SHP77 treated with DMSO at 0.1 percent for 48 hours (cell line): ENCODE measurements at places on chromosomes 4 and X.

GRCh38 chr4:9943761-9944160, 77.5 kb downstream of the SLC2A9 start:
- DNase-seq = no peak

DNA sequence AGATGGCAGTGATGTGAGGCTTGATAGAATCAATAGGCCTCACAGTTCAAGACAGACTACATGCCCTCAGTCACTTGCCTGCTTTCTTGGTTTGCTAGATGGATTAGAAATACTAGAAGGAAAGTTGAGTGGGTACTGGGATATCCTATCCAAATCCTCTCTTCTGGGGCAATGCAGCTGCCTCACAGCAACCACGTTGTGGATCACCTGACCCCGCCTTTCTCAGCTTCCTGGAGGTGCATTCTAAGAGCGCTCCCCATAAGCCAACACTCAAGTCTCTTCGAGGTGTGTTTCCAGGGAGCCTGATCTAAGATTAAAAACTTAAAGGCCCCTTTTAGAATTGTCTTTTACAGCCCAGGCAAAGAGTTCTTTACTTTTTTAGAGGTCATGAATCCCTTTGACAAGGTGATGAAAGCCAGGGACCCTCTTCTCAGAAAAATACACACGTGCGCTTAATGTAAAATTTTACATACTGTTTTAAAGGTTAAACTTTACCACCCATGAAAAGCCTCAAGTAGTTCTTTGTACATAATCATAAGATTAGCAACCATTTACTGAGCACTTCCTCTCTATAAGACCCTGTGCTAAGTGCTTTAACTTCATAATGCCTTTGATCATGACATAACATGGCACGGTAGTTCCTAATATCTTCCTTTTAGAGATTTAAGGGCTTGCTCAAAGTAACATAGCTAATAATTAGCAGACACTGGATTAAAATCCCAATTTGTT, 840 bp upstream of the RPL34 start:
- no peak for DNase-seq

DNA sequence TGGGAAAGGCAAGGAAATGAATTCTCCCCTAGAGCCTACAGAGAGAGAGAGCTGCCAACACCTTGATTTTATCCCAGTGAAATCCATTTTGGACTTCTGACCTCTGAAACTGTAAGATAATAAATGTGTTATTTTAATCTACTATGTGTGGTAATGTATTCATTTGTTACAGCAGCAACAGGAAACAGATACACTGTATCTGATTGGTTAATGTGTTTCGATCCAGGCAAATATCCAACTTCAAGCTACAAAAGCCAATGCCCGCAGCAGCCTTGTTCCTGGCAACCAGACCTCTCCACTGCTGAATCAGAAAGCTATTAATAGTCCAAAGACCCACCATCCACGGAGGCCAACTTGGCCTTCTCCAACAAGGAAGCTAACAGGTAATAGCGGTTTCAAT, 318.1 kb downstream of the PTTG2 start:
- no peak for DNase-seq

GRCh38 chr4:41318839-41319530, 62.3 kb downstream of the UCHL1 start:
- DNase-seq = no peak

DNA sequence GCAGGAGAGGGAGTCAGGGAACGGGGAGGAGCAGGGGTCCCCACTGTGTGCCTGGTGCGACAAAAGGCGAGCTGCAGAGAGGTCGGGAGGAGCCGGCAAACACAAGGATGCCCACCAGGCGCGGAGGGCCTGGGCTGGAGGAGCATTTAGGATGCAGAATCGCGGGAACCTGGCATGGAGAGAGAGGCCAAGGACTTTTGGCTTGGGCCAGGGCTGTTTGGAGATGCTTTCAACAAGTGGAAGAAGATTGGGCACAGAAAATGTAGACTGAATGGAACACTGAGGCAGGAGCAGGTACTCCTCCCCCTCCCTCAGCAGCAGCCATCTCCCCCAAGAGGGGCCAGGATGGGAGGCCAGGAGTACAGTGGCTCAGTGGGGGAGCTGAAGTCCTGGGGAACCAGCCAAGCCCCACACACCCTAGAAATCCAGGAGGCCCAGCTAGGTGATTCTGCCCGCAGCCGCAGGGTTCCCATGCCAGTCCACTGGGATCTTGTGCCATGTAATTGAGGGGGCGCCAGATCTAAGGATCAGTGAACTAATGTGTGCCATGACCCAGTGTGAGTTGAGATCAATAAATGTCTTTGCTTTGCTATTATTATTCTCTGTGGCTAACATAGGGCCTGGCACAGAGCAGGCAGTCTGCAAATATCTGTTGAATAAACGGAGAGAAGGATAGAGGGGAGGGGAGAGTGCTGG, 1.1 kb upstream of the ABLIM2 start:
- DNase-seq = no peak

DNA sequence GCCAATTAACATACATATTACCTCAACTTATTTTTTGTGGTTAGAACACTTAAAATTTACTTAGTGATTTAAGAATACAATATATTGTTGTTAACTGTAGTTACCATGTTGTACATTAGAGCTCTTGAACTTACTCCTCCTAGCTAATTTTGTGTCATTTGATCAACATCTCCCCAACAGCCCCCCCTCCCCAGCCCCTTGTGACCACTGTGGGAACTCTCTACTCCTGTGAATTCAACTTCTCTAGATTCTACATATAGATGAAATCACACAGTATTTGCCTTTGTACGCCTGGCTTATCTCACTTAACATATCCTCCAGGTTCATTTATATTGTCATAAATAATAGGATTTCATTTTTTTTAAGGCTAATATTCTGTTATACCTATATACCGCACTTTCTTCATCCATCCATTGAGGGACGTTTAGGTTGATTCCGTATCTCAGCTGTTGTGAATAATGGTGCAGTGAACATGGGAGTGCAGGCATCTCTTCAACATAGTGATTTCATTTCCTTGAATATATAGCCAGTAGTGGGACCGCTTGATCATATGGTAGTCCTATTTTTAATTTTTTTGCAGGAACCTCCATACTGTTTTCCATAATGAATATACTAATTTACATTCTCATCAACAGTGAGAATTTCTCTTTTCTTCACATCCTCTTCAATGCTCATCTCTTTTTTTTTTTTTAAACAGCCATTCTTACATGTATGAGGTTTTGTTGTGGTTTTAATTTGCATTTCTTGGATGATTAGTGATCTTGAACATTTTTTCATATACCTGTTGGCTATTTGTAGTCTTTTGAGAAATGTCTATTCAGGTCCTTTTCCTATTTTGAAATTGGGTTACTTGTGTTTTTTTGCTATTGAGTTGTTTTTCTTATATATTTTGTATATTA, 66.8 kb downstream of the RAPGEF2 start:
- DNase-seq = no peak

GRCh38 chr4:180134091-180134866, 2108.9 kb upstream of the TENM3 start:
- DNase-seq = peak; percentile 21
